Esophagus squamous epithelium (tissue), 5 donors: ENCODE measurements at places on chromosomes 3 and 15.

GRCh38 chr3:111314898-111315297, 227.1 kb upstream of the CD96 start:
- DNase-seq, result no peak

DNA sequence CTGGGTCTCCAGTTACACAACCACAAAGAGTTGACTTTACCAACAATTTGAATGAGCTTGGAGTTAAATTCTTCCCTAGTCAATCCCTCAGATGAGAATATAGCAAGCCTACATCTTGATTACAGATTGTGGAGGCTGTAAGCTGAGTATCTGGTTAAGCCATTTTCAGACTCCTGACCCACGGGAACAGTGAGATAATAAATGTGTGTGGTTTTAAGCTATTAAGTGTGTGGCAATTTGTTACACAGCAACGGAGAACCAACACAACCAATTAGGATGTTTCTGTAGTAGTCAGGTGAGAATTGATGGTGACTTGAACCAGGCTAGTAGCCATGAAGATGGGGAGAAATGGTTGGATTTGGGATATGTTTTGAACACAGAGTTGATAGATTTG, 37.7 kb upstream of the SLC4A7 start:
- no peak for DNase-seq

DNA sequence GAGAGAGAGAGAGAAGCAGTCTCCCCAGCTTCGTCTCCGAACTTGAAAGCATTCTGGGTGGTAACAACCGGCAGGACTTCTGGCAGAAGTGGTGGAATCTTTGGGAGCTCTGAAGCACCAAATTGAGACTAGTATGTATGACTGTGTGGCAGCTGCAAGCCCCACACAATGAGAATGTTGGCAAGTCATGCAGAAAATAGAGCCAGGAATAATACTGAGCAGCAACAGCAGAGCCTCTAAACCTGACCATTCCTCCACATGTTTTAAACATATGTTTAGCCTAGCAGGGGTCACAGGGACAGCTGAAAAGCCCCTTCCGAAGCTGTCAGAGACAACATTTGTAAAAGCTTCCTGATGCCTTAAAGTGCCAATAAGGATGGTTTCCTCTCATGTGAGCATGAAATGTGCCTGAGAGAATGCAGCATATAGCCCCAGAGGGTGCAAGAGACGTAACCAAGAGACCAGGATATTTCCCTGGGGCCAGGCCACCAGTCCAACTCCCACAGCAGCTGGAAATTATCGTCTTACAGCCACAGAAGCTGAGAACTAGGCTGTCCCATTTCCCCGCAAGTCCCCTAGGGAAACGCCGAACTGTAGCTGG, 178.6 kb upstream of the CCDC54 start:
- DNase-seq, result no peak

DNA sequence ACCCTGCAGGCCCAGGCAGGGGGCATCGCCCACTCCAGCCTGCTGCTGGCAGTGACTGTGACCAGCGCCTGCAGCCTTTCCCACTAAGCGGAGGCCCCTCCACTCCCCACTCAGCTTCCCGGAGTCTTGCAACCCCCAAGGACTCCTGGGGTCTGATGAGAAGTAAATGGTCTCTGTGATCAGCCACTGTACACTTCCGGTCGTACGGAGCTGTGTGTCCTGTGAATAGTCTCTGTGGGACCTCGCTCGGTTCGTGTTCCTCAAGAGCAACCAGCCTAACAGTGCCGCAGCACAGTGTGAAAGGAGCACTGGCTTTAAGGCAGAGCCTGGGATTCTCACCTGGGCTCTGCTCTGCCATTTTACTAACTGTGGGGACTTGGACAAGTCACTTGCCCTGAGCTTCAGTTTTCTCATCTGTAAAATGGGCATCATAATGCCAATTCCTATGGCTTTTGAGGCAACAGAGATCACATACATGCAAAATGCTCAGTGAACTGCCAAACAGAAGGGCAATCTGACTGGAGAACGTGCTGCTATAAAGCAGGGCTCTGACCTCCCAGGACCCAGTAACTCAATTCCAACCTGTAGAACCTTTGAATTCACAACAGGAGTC, 26.7 kb downstream of the TMEM43 start:
- no peak for DNase-seq
